ENCODE measurements at places on chromosomes 2 and 18.

DNA sequence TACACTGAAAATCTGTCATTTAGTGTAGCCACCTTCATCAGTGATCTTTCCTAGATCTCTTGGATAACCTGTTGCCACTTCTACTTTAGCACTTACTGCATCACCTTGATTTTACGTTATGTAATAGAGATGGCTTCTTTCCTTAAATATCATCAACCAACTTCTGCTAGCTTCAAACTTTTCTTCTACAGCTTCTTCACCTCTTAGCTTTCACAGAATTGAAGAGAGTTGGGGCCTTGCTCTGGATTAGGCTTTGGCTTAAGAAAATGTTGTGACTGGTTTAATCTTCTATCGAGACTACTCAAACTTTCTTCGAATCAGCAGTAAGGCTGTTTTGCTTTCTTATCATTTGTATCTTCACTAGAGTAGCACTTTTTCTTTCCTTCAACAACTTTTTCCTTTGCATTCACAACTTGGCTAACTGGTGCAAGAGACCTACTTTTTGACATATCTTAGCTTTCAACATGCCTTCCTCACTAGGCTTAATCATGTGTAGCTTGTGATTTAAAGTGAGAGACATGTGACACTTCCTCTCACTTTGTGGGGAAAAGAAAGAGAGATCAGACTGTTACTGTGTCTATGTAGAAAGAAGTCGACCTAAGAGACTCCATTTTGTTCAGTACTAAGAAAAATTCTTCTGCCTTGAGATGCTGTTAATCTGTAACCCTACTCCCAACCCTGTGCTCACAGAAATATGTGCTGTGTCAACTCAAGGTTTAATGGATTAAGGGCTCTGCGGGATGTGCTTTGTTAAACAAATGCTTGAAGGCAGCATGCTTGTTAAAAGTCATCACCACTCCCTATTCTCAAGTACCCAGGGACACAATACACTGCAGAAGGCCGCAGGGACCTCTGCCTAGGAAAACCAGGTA lies 99.6 kb downstream of the ATL2 start:
- DNase-seq: no peak

- DNase-seq: no peak
Measured at GRCh38 chr18:51273437-51273836, 76.0 kb upstream of the MEX3C start.

- DNase-seq: no peak
Measured at GRCh38 chr2:52934323-52934898, 833.2 kb upstream of the CHAC2 start.

DNA sequence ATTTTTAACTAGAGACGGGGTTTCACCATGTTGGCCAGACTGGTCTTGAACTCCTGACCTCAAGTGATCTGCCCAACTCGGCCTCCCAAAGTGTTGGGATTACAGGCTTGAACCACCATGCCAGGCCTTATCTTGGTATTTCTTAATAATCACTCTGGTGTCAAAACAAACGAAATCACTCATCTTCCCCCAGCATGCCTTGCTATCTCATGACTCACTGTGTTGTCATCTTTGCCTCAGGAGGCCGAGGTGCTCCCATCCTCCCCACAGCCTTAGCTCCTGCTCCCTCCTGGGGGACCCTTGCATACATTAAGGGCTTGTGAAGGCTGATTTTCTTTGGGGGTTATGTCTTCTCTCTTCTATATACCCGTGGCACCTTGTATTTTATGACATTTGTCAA lies 250.1 kb upstream of the DPP10 start:
- no peak for DNase-seq

DNA sequence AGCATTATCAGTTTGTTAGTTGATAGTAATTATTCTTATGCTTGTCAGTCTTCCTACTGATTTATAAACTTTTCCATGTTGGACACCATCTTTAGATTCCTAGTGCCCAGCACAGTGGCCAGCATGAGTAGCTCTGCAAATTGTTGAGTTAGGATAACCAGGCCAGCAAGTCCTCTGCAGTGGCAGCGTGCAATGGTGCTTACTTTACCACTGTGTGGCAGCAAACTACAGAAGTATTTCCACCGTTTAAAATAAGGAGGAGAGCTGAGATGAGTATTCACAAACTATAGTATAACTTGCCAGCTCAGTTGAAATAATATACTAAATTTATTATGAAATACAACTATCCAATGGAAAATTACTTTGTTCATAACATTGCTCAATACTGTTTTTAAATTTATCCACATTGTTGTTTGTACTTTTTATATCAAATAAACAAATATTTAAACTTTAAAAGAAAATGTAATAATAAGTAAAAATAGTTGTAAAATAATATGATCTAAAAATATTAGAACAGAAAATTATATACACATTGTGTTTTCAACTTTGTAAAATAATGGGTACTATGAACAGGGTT lies 9.3 kb upstream of the THADA start:
- DNase-seq: no peak

DNA sequence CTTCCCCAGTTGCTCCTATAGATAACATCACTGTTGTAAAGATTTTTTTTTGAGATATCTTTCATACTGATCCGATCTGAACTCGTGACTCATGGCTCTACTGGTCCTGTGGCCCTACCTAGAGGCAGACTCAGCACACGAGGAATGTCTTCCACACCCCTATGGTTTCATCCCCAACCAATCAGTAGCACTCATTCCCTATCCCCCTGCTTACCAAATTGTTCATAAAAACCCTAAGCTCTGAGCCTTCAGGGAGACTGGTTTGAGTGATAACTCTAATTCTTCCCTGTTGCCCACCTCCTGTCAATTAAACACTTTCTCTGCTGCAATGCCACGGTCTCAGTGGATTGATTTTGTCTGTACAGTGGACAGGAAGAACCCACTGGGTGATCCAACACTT lies 4.2 kb upstream of the SAP130 start:
- no peak for DNase-seq

DNA sequence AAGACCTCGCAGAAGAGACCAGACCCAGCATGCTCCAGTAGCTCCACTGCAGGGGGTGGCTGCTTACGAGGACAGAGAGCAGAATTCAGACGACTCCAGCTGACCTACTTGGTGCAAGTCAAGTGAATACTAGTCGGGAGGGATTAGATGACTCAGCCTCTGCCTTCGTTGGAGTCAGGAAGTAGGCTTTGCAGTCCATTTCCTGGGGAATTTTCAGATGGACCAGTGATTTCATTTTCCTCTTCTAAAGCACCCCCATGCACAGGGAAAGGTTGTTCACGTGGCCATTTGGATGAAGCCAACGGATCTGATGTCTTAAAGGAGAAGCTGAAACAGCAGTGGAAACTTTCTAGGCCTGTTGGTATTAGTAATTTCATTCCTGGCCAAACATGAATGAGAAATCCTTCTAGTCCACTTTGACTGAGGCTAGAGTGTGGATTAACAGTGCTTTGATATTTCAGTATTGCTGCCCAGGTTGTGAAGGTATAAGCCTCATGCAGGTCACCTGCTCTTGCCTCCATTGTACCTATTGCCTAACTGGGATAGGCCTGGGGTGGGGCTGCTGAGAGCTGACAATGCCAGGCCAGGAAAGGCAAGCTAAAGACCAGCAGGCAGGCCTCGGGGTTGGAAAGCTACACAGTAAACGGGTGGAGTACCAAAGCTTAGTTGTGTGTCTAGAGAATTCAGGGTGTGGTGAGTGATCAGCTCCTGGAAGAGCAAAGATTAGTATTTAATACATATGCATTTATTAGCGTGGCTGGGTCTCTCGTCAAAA lies 117.6 kb upstream of the FOSL2 start:
- no peak for DNase-seq

DNA sequence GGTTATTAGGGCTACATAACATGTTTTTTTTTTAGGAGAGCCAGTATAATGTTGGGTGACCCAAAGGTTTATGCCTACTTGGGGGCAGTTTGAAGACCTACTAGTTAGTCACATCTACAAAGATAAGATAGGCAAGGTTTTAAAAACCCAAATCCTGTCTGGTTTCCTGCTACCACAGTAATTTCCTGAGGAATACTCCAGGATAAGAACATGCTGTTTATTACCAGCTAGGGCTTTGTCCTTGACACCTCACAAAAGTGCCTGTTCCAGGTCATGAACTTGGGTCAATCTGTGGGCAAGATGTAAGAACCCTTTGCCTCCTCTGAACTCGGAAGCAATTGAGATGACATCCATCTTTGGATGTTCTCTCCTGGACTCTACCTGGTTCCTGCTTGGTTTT lies 38.2 kb downstream of the CDC42EP3 start:
- DNase-seq: no peak

DNA sequence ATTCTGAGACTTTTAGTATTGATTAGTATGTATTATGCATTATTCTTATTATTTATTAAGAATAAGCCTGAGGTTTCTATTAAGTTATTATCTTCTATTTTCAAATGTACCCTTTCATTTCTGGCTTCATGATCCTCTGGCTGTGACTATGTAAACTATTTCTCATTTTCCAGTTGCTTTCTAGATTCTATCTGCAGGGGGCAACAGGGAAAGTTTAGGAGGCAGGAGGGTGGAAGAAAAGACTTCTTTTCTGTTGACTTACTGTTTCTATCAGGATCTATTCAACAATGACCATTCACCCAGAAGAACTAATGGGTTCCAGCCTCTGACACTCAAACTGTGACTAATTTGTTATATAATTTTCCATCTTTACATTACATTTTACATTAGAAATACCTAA lies 653.4 kb upstream of the FSHR start:
- no peak for DNase-seq

GRCh38 chr2:18924386-18924785 lies 335.0 kb upstream of the NT5C1B start:
- DNase-seq: no peak

GRCh38 chr2:170467568-170468422 lies 247.3 kb upstream of the SP5 start:
- no peak for DNase-seq

- DNase-seq: no peak
Measured at GRCh38 chr2:232512602-232513001, 7.6 kb upstream of the PRSS56 start.

GRCh38 chr18:79941473-79942119 lies 9.9 kb downstream of the SLC66A2 start:
- DNase-seq: no peak

DNA sequence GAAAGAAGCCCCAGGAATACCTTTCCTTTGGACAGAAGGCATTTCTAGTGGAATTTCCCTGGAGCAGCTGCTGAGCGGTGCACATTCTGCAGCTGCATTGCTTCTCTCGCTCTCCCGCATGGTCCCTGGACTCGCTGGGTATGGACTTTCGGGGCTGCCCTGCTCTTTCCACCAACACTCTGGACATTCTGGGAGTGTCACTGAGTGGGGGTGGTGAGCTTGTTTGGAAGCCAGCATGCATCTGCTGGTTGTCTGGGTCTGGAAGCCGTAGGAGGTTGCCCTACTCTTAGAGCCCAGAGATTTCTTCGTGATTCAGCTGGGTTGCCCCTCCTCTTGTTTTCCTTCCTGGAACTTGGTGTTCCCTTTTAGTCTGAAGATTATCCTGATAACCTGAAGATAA lies 52.6 kb downstream of the TWIST2 start:
- no peak for DNase-seq

GRCh38 chr2:189874586-189875320 lies 90.5 kb downstream of the PMS1 start:
- no peak for DNase-seq

DNA sequence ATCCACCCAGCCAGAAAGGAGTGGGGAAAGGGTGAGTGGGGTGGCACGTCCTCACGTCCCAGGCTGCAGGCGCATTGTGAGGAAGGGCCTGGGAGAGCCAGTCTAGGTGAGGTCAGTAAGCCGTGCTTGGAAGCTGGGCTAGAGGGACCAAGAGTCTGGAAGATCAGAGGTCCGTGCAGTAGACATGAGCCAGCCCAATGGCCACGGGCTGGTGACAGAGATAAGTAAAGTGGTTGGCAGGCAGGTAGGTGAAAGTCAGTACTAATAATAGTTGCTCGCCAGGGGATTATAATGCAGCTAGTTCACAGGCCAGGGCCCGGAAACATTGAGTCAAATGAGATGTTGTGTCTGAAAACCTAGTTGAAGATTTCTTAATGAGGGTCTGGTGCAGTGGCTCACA lies 133.2 kb downstream of the GBX2 start:
- no peak for DNase-seq

DNA sequence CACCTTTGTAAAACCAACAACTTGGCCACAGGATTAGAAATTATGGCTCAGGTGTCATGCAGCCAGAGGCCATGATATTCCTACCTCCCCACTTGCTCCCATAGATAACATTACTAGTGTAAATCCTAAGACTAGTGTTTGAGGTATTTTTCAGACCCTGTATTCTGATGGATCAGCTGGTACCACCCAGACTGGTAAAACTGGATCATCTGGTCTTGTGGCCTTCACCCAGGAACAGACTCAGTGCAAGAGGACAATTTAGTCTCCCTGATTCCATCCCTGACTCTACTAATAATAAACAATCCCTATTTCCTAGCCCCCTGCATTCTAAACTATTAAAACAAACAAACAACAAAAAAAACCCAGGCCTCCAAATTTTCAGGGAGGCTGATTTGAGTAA lies 121.0 kb downstream of the ALPK2 start:
- no peak for DNase-seq

- no peak for DNase-seq
Measured at GRCh38 chr2:43542285-43542933, 53.4 kb downstream of the THADA start.

GRCh38 chr2:182792441-182792840 lies 74.0 kb downstream of the FRZB start:
- DNase-seq: no peak

DNA sequence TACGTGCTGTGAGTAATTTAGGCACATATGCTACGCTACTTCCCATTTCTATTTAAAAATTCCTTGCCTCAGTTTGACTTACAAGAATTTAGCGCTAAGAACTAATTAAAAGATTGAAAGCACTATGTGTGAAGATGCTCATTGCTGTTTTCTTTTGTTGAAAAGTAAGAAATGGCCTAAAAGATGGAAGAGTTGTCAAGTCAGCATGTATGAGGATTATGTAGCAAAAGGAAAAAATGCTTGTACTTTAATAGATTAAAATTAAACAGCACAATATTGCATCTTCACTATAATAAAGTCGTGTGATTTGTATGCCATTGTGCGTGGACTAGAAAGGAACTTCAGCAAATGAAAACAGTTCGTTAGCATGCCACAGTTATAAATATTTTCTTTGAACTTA lies 77.0 kb downstream of the COX7A2L start:
- DNase-seq: no peak

- DNase-seq: peak; percentile 45
Measured at GRCh38 chr18:80246445-80247392, 595 bp downstream of the PARD6G start.

DNA sequence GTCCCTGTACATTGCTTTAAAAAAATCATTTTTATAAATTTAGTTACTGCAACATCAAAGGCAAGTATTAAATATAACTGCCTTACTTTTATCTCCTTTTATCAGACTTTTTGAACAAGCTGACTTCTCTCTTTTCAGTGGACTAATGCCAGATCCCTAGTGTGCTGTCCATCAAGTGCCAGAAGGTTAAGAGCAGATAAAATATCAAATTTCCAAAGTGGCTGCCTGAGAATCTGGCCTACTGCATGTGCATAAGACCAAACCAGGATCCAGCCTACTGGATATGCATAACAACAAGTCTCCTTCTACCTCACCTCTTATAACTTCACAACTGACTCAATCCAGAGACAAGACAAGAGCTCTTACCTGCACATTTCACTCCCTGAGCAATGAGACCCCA lies 59.8 kb upstream of the CHRNA1 start:
- no peak for DNase-seq

- no peak for DNase-seq
Measured at GRCh38 chr2:208297961-208298360, 31.9 kb downstream of the PIKFYVE start.

GRCh38 chr18:23847321-23847986 lies 158.2 kb downstream of the LAMA3 start:
- DNase-seq: no peak

- no peak for DNase-seq
Measured at GRCh38 chr2:170243118-170243837, 65.3 kb downstream of the MYO3B start.
